Testis (tissue), 5 donors: ENCODE measurements at places on chromosomes 2 and 18. TPM values are rescaled to one million over a fixed set of nuclear protein-coding genes. Genes with fewer than 3 reads are reported as not detected.
A peak's percentile ranks its signal among the peaks of the same experiment; 100 is the strongest.

DNA sequence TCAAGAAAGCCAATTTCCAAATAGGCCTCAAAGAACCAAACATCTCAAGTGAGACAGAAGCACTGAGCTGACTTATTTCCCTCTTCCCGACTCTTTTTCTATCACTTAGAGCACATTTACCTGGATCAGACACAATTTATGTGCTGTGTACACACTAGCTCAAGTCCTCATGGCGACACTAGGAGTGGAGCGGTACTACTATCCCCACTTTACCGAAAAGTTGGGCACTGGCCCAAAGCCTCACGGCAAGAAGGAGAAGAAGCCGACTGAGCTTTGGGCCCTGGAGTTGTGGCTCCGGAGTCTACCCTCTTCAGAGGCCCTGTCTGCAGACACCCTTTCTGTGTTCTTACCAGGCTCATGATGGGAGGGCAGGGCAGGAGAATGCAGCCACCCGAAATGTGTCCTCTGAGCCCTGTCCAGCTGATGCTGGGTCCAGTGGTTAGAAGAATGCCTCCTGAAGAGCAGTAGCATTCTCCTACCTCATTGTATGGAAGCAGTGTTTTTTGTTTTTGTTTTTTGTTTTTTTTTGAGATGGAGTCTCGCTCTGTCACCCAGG, 91.7 kb upstream of the CNGA3 start:
- H3K4me3 ChIP-seq: no peak overlapping the region
- no peak overlapping the region for H3K27ac ChIP-seq
- no peak for DNase-seq
- no peaks in the 10 kb centered on the region for H3K4me1 ChIP-seq
- no peaks in the 10 kb centered on the region for H3K27me3 ChIP-seq

GRCh38 chr2:69097891-69098655, 85.1 kb downstream of the ANTXR1 start:
- H3K36me3 ChIP-seq: no peaks in the 10 kb centered on the region
- H3K4me1 ChIP-seq: no peaks in the 10 kb centered on the region
- no peaks in the 10 kb centered on the region for H3K27me3 ChIP-seq
- H3K27ac ChIP-seq: no peak overlapping the region
- no peak for DNase-seq
- H3K4me3 ChIP-seq: no peak overlapping the region

- DNase-seq: no peak
- H3K36me3 ChIP-seq: no peaks in the 10 kb centered on the region
- no peaks in the 10 kb centered on the region for H3K27me3 ChIP-seq
- H3K4me3 ChIP-seq: no peak overlapping the region
- no peaks in the 10 kb centered on the region for H3K4me1 ChIP-seq
These were observed 25.7 kb upstream of the THOC1 start for GRCh38 chr18:293536-293935.

DNA sequence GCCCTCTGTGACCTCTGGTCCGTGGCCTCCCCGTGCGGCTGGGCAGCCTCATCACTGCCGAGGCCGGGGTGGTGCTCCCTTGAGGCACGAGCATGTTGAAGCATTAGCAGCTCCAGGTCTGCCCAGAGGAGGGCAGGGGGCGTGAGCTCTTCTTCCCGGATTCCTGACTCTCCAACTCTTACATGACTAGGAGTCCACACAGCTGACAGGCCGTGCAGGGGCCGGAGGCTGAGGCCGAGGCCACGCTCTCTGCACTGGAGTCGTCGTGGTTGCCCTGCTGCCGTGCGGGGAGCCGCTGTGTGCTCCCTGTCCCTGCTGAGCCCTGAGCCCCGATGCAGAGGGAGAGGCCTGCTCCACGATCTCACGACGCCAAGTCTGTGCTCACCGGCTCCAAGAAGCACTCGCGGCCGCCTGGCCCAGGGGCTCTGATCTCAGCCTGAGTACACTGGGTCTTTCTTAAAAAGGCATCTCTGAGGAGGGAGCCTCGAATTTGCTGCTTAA, 19.4 kb upstream of the KCNG2 start:
- no peaks in the 10 kb centered on the region for H3K4me1 ChIP-seq
- no peak for DNase-seq
- H3K36me3 ChIP-seq: no peaks in the 10 kb centered on the region
- no peaks in the 10 kb centered on the region for H3K27me3 ChIP-seq
- H3K4me3 ChIP-seq: no peak overlapping the region

DNA sequence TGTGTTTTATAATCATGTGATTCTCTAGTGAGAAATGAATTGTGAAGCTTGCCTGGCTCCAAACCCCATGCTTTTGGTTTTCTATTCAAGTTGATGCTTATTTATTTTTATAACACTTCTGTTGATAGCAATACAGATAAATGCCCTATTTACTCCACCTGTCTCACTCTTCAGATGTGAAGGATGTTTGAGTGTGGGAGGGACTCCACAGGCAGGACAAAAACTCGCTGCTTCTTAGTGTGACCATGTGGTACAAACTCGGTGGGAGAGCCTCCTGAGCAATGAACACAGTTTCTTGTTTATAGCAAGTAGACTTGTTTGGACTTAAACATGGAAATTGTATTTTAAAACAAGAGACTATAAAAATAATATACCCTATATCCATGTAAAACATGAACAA, 219.7 kb downstream of the GULP1 start:
- H3K36me3 ChIP-seq: no peaks in the 10 kb centered on the region
- no peak overlapping the region for H3K27ac ChIP-seq
- H3K4me1 ChIP-seq: no peaks in the 10 kb centered on the region

- no peak for DNase-seq
- H3K36me3 ChIP-seq: no peaks in the 10 kb centered on the region
- no peaks in the 10 kb centered on the region for H3K4me1 ChIP-seq
These were observed at the start of gene SCYGR4 for GRCh38 chr2:227617316-227618230. Gene SCYGR4 (plus strand): TSS chr2:227617498. CDS start chr2:227617498, 0 bp downstream.

DNA sequence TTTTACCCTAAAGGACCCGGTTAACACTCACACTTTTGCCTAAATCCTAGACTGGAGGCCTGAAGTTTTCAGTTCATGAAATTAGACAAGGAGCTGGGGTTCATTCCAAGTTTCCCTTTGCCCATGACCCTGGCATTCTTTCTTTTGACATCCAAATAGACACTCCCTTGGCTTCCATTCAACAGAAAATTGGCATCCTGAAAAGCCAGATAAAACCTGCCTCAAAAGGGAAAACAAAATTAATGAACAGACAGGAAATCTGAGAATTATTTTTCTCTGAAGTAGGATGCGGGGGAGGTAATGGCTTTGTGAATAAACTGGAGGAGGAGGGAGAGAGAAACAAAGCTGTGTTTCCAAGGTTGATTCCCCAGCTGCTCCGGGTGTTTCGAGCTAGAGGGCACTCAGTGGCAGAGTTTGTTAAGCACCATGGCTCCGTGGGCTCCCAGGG, 41.0 kb downstream of the SPP2 start:
- H3K36me3 ChIP-seq: no peaks in the 10 kb centered on the region
- peak; percentile 39 for DNase-seq
- H3K27ac ChIP-seq: no peak overlapping the region
- no peaks in the 10 kb centered on the region for H3K27me3 ChIP-seq
- H3K4me3 ChIP-seq: no peak overlapping the region

DNA sequence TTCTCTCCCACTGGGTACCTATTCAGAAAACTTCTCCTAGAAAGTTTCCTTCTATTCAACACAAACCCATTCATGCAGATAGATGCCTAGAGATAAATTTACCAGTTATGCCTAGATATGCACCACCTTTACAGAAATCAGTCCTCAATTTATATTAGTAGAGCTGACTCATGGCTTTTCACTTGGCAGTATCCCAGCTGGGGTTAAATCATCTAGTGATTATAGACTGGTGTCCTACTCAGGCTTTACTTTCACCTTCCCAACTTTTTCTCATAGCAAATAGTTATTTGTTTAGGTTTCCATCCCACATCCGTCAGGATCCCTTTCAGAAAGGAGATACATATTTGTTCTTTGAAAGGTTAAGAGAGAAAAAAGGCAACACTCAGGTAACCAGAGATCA, 124.5 kb downstream of the AQP4 start:
- H3K4me1 ChIP-seq: no peaks in the 10 kb centered on the region
- no peak overlapping the region for H3K4me3 ChIP-seq
- H3K36me3 ChIP-seq: no peaks in the 10 kb centered on the region
- H3K27me3 ChIP-seq: no peaks in the 10 kb centered on the region
- no peak for DNase-seq

DNA sequence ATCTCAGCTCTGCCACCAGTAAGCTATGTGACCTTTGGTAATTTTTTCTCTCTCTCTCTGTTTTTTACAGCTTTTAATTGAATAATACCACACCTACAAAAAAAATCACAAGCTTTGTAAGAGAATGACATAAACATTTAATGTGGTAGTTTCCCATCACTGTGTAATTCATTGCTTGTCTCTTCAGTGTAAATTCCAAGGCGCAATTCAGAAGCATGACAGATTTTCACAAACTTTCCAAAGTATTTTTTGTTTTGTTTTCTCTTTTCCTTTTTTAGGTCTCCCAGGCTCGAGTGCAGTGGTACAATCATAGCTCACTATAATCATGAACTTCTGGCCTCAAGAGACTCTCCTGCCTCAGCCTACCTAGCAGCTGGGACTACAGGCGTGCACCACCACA, 25.0 kb upstream of the PPM1B start:
- no peaks in the 10 kb centered on the region for H3K36me3 ChIP-seq
- no peaks in the 10 kb centered on the region for H3K27me3 ChIP-seq
- H3K4me3 ChIP-seq: no peak overlapping the region
- DNase-seq: no peak
- H3K4me1 ChIP-seq: no peaks in the 10 kb centered on the region
- H3K27ac ChIP-seq: no peak overlapping the region

Gene MYCN
- 6.9 TPM for total RNA-seq

Gene GAD1
- 46.0 TPM for total RNA-seq

Gene SP5
- total RNA-seq: 3.5 TPM

Gene GPR45
- 0.68 TPM for total RNA-seq
